Frontal cortex (tissue), 4 donors: ENCODE measurements at places on chromosomes 13 and 19. TPM values are rescaled to one million over a fixed set of nuclear protein-coding genes. Genes with fewer than 3 reads are reported as not detected.

GRCh38 chr13:50353651-50354415 lies 338.6 kb downstream of the KCNRG start:
- no peak for DNase-seq

DNA sequence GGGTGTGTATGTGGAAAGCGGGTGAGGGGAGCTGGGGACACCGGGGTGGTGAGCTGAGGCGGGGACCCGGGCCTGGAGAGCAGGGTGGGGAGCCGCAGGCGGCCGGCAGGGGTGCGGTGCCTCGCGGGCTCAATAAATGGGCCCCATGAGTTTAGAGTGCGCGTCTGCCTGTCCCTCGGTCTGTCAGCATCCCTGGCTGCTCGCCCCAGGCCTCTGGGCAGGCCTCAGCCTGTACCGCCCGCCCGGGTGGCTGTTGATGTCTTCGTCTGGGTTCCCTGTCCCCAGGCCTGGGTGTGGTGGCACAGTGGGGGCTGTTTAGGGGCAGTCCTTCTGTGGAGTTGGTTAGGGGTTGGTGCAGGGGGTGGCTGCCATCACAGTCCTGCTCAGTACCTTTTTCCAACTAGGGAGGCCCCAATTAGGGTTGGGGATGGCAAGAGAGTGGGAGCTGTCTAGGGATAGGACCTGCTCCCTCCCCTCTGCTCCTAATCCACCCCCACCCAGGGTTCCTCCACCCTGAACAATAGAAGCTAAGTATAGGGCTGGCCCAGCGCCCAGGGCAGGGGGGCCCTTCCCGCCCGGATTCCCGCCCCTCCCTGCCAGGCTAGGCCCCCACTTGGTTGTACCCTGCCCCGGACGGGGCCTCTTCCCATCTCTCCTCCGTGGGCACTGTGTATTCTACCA lies 12.2 kb downstream of the CIC start:
- DNase-seq: no peak

- DNase-seq: no peak
Measured at GRCh38 chr13:47455626-47456025, 545.4 kb downstream of the SUCLA2 start.

- no peak for DNase-seq
Measured at GRCh38 chr13:102846261-102847015, 606 bp downstream of the ERCC5 start.

The TJP3 gene
- total RNA-seq: not detected

- DNase-seq: peak; percentile 28
Measured at GRCh38 chr19:5153601-5154128, 184.8 kb downstream of the KDM4B start.

DNA sequence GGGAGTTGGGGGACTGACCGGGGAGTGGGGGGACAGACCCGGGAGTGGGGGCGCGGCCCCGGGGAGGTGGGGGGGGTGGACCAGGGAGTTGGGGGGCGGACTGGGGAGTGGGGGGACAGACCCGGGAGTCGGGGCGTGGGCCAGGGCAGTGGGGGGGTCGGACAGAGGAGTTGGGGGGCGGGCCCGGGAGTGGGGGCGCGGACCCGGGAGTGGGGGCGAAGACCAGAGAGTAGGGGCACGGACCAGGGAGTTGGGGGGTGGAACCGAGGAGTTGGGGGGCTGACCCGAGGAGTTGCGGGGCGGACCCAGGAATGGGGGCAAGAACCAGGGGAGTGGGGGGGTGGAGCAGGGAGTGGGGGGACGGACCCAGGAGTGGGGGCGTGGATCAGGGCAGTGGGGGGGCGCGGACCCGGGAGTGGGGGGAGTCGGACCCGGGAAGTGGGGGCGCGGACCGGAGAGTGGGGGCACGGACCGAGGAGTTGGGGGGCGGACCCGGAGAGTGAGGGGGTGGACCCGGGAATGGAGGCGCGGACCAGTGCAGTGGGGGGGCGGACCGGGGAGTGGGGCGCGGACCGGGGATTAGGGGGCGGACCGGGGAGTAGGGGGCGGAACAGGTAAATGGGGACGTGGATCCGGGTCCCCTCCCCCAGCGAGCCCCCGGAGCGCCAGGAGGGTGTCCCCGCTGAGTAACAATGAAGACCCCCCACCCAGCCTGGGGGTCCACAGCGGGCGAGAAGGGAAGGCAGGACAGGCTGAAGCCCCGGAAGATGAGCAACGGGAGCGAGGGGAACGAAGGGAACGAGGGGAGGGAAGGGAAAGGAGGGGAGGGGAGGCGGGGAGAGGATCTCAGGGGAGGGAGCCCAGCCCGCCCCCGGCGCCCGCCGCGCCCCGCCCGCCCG lies 589 bp downstream of the R3HDM4 start:
- DNase-seq: no peak

GRCh38 chr13:34156841-34157365 lies 339.0 kb downstream of the RFC3 start:
- DNase-seq: no peak

GRCh38 chr19:11626252-11626651 lies 29.0 kb downstream of the ZNF627 start:
- no peak for DNase-seq

- DNase-seq: no peak
Measured at GRCh38 chr13:111217641-111218040, 102.5 kb downstream of the ARHGEF7 start.

GRCh38 chr13:59247171-59247570 lies 916.6 kb downstream of the DIAPH3 start:
- peak; percentile 2 for DNase-seq

The GJB6 gene
- total RNA-seq: 12.6 TPM

GRCh38 chr19:41426952-41427646 lies at the start of gene B3GNT8:
Gene B3GNT8 (minus strand): TSS chr19:41427374. CDS start chr19:41426778, 596 bp downstream.
- DNase-seq: no peak

GRCh38 chr13:85725433-85725832 lies 73.8 kb downstream of the SLITRK6 start:
- no peak for DNase-seq

DNA sequence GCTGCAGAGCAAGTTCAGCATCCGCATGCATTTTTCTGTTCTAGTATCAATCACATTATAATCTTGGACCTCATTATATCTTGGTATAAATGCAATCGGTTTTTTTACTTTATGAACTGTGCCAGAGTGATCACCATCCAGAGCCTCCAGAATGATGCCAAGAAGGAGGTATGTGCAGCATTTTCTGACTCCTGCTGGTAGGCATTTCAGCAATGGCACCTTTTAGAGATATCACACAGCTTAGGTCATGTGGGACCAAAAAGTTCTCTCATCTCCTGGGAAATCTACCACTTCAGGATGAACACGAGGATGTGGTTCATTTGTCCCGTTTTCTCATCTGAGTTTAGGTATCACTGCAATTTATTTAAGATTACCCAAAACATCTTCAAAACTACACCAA lies 220.4 kb downstream of the VWA8 start:
- DNase-seq: no peak

The C19orf67 gene
- not detected for total RNA-seq

DNA sequence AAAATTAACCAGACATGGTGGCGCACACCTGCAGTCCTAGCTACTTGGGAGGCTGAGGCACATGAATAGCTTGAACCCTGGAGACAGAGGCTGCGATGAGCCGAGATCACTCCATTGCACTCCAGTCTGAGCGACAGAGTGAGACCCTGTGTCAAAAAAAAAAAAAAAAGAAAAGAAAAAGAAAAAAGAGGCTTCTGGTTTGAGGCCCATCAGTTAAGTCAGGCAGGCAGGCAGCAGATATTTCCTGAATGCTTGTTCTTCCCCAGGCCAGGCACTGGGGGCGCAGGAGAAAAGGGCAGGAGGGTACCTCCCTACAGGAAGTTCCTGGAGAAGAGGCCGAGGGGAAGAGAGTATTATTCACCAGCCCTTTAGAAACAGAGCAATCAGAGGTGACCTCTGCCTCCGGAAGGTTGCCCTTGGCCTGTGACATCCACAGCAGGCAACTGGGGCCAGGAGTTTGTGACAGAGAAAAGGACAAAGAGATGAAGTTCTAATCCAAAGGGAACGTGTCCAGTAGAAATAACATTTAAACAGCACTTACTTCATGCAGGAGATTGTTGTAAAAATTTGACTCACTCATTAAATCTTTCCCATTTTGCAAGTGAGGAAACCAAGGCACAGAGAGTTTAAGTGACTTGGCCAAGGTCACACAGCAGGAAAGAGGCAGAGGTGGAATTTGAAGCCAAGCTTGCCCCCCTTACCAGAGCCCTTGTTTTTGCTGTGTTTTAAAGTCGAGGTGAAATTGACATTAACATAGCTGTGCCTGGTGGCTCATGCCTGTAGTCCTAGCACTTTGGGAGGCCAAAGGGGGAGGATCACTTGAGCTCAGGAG lies 4.3 kb upstream of the RLN3 start:
- no peak for DNase-seq

The RPS28 gene
- total RNA-seq: 157 TPM

- DNase-seq: no peak
Measured at GRCh38 chr19:51508059-51508733, 6.6 kb upstream of the SIGLEC12 start.

DNA sequence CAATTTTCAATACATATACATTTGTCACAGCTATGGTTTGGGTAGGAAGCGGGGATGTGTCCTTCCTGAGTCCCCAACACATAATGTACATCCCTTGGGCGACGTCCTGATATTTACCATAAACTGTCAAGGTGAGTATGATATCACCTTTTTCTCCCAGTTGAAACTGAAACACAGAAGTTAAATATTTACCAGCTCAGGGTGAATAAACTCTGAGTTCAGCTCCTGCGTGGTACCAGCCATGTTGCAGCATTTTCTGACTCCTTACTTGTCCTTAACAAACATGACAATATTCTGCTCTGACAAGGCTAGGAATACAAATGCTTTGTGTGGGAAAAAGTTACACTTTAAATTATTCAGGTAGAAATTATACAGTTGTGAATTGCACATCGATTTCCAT lies 294.2 kb downstream of the TEX29 start:
- no peak for DNase-seq
